ENCODE measurements at places on chromosomes 3 and 15.

DNA sequence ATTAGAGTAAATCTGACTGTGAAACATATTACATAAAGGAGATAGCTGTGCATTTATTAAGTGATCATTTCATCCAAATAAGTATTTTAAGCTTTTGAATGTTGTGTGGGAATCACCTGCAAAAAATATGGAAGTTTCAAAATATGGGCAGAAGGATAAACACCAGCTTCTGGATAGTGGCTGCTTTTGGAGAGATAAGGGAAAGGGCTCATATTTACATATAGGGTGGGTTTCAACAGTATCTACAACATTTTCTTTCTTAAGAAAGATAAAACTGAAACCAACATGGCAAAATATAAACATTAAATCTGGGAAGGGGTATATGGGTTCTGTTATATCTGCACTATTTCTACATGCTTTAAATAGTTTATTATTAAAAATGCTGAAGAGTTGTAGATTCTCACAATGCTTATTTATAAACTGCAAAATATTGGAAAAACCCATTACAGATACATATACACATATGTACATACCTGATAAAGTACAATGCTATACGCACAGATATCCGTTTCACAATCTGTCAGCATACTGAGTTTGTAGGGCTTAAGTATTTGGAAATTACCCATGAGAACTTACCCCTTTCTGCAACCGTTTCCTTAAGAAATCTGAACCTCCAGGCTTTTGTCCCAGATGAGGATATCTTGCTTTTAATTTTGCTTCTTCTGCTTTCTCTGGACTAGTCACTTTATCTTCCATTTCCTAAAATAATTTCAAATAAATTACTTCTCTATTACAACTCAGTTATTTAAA lies 12.1 kb downstream of the ARPP19 start:
- no peak for DNase-seq

DNA sequence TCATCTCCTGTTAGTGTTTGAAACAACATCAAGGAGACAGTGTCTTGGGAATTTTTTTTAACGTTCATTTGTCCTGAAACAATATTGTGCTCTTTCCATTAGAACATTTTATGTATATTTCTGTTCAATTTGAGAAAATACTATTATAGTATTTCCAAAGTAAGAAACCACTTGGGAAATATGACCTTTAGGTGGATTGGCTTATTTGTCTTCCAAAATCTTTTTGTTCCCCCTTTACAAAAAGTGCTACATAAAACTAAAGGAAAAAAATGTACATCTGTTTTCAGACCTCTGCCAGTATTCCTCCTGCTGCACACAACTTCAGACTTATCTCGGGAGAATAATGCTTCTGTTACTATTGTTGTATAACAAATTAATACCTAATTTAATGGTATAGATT lies 165.9 kb upstream of the AGTR1 start:
- DNase-seq: no peak

GRCh38 chr3:88114878-88115549 lies 34.7 kb upstream of the C3orf38 start:
- DNase-seq: no peak

DNA sequence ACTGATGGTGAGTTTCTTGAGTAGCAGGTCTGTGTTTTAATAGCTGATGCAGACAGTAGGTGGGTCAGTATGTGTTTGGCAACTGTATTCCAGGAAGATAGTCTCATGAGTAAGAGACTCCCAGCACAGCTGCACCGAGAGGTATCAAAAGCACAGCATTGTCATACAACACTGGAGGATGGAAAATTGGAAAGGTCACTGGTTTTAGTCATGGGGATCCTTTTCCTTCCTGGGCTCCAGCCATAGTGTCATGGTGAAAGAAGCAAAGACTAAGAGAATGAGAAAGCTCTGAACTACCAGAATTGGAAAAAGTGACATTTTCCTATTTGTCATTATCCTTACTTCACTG lies 61.5 kb downstream of the P3H2 start:
- no peak for DNase-seq

- DNase-seq: no peak
Measured at GRCh38 chr3:114405202-114405990, 111.6 kb downstream of the TIGIT start.

DNA sequence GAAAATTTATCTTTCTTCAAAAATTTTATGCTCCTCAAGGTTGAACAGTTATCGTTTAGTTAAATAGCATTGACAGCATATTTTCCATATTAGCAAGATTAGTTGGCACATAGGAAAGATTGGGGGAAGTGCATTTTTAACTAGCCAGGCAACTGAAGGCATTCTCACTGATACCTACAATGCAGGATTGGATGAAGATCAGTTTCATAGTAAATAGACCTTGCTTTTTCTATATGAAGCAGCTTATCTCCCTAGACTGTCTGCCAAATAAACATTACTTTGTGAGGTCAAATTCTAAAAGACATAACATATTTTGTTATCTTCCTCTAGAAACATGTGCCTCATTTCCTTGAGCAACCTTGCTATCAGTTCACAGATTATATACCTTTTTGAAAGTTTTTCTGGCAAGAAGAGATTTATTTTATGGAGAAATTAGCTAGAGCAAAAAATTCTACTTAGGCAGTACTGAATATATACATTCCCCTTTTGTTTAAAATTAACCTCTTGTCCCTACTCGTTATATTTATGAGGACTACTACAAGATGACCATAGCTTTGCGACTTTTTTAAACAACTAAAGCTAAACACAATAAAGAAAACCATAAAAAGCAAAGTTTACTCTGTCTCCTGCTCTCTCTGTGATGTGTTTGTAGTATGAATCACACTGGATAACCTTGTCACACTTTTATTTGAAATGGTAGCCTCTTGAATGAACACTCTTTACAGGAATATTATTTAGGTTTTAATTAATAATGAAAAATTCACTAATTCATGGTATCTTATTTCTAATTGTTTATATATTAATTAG lies 654.9 kb upstream of the TBL1XR1 start:
- no peak for DNase-seq

DNA sequence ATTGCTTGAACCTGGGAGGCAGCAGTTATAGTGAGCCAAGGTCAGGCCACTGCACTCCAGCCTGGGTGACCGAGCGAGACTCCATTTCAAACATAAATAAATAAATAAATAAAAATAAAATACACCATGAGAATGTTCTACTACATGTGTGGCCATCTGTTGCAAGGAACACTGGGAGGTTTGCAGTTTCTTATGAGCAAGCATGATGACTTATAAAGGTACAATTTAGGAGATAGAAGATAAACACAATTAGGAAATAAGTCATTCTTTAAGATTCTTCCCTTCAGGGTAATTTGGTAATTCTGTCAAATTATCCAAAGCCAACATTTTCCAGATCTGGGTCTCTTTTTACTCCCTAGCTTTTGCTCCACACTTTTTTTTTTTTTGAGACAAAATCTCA lies 13.4 kb downstream of the HTR3C start:
- DNase-seq: no peak

DNA sequence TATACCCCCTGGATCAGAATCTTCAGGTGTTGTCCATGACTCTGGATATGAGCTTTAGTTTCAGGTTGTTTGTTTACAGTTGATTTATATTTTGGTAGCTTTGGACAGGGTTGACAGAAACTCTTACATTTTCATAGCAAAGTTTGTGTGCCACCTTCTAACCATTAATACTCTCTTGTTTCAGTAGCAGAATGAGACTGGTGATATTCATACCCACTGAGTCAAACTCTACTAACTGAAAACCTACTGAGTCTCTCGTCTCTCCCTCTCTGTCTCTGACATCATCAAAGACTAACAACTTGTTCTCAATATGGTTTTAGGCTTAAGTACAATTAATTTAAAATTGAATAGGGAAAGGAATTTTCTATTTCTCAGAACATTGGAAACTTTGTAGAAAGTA lies 282.3 kb downstream of the CNTN6 start:
- DNase-seq: no peak
